ENCODE measurements at places on chromosomes 5 and 9.

DNA sequence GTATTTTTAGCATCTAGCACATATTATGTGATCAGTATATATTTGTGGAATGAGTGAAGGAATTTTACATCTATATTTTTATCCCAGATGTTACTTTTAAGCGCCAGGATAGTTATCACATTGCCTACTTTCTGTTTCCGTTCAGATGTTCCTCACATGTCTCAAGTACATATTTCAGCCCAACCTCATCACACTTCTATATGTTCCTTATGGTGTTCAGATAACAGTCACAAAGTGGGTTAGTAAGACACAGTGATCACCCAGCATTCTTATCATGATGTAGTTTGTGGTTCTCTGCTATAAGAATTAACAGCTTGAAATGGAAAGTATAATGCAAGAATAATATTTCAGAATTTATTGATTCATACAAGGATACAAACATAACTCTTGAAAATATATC is 170.0 kb upstream of the RASA1 start:
- no peak for DNase-seq

DNA sequence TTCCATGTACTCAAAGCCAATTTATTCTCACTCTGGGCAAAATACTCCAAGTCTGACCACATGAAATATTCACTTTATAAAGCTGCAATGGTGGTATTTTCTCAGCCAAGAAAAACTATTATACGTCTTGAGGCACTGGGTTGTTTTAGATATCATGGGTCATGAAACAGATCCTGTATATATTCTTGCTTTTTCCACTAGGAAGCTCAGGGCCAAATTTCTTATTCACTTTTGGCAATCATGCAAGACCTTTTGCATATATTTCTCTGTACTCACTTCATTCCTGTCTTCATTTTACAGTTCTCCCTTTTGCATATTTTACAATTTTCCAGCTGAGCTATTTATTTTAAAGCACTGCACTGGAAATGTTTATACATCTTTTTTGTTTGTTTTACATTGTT is 49.8 kb downstream of the GABBR2 start:
- DNase-seq: peak; percentile 29

DNA sequence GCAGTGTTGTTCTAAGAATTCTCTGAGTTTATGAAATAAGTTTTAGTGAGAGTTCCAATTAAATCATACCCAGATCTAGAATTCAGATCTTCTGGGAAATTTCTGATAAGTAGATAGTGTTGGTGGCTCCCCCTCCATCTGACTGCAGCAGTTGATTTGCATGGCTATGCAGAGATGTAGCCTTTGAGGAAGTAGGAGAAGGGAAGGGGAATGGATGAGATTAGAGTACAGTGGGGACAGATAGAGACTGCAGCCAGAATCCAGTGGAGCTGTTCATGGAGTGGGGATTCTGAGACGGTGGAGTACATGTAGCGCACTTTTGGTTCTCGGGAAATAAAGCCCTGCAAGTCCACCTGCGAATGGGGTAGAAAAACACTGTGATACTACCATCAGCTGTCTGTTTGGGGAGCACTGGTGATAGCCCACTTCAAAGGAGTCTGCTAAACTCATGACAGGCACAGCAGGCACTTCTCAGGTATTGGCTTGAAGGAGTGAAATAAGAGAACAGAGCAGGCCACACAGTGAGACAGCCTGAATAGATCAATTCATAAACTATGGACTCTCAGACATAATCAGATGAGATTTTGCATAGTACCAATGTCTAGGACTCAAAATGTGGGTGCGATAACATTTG is 96.8 kb downstream of the ALDH1A1 start:
- DNase-seq: no peak

DNA sequence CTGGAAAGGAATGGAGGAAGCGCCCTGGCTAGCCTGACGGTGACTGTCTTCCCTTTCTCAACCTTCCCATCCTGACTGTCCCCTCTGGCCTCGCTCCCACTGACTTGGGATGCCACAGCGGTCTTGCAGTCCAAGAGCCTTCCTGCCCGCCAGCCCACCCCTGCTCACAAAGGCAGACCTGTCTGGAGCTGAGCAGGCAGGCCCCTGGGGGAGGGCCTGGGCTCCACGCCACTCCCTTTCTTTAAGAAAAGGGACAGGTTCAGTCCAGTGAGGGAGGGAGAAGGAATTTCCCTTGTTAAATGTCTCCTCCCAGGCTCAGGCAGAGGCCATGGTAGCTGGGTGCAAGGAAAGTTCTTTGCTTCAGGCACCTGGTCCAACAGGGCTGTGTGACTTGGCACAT is 18.1 kb downstream of the FGF1 start:
- DNase-seq: no peak

DNA sequence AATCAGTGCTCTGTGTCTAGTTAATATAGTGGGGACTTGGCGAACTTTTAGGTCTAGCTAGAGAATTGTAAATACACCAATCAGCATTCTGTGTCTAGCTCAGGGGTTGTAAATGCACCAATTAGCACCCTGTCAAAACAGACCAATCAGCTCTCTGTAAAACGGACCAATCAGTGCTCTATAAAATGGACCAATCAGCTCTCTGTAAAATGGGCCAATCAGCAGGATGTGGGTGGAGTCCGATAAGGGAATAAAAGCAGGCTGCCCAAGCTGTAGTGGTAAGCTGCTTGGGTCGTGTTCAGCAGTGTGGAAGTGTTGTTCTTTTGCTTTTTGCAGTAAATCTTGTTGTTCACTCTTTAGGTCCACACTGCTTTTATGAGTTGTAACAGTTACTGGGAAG is 3.6 kb upstream of the OTULINL start:
- no peak for DNase-seq

GRCh38 chr9:137128158-137128861 is 10.6 kb upstream of the GRIN1 start:
- no peak for DNase-seq

DNA sequence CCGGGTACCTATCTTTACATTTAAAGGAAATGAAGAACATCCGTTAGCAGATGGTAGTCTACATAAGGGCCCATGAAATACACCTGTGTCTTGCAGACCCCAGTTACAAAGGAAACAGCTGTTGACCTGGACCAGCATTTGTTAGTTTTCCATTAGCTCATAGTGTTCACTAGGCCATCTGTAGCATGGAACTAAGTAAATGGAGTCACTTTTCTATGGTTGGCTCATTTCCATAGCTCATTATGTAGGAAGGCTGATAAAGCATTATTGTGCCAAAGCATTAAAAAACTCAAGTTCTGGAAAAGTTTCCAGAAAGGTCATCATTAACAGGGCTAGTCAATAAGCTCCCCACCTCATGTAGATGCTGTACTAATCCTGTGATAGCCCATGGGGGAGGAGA is 62.1 kb downstream of the PCSK1 start:
- no peak for DNase-seq

DNA sequence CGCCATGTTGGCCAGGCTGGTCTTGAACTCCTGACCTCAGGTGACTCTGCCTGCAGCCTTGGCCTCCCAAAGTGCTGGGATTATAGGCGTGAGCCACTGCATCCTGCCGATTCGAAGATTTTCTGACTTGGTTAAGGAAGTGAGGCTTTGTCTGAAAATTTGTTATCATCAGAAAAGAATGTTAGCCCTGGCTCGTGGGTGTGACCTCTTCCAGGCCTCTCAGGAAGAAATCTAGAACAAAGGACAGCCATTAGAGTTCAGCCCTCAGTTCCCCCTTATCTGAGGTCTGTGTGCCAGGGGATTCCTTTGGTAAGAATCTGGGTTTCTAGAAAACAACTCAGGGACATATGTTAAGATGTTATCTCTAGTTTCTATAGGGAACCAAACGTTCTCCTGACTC is 6.2 kb downstream of the OR2S2 start:
- DNase-seq: peak; percentile 88

DNA sequence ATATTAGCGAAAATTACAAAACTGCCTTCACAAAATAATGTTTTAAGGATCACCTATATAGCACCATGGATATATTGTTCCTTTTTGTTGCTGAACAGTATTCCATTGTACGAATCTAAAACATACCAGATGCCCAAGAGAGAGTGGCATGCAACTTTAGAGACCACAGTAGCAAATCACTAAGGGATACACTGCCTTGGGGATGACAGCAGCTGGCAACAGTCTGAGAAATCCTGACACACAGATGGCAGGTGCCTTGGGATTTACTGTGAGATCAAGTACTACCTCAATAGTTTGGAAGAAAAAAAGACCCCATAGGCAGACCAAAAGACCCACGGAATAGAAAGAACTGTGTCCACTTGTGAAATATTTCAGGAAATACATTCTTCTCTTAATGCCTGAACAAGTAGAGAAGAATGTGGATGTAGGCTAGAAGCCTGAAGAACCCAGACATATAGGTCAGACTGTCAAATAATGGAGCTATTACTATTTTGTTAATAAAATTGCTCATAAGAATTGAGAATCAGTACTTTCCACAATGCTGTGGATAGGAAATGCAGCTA is 53.4 kb downstream of the PLPP1 start:
- DNase-seq: peak; percentile 52

GRCh38 chr5:3694819-3695218 is 99.2 kb downstream of the IRX1 start:
- DNase-seq: peak; percentile 89

GRCh38 chr9:97502222-97502983 is 937 bp downstream of the TMOD1 start:
- no peak for DNase-seq

DNA sequence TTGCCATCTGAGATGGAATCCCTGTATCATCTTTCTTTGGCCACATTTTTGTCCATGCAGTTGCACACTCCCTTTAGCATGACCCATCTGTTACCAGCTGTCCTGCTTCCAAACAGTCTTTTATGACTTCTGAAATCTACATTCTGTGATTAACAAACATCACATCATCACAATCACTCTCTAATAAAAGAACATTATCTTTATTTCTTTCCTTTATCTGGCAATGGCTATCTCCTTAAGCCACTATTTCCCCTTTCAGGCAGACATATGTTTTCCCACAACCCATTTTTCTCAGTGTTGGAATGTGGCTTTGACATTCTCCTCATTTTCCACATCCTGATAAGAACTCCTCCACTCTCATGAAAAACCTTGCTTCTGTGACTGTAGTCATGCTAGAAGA is 141.0 kb downstream of the ST8SIA4 start:
- peak; percentile 73 for DNase-seq

DNA sequence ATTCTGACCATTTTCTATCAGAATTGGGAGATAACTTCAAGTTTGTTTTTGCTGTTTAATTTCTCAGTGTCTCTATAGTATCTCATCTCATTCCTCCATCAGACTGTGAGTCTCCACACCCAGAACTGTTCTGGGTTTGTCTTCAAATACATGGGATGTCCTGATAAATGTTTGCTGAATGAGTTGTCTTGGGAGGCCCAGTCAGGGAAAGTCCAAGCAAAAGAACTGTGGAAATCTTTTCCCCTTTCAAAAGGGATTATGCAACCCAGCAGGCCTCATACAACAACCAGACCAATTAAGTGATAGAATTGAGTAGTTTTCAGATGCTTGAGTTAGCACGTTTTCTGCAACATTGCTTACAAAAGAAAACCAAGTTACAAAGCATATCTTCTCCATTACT is 324.4 kb downstream of the BRINP1 start:
- DNase-seq: no peak
